ACHN (cell line): ENCODE measurements at places on chromosomes 2 and 18.

DNA sequence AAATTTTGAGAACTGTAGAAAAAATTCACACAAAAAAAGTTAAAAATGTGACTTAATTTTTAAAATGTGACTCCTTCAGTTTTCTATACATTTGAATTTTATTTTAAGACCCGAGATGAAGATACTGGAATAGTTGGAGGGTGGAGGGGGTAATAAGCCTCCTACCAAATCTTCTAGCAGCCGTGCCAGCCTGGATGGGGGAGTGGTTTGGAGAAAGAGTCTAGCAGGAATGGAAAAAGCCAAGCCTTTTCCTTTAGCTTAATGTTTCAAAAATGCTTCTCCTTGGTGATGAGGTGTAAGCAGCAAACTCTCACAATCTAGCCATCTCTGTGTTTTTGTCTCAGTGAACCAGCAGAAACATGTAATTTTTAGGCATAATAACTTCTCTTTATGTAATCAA, 14.7 kb downstream of the CASP8 start:
- no peak for DNase-seq

DNA sequence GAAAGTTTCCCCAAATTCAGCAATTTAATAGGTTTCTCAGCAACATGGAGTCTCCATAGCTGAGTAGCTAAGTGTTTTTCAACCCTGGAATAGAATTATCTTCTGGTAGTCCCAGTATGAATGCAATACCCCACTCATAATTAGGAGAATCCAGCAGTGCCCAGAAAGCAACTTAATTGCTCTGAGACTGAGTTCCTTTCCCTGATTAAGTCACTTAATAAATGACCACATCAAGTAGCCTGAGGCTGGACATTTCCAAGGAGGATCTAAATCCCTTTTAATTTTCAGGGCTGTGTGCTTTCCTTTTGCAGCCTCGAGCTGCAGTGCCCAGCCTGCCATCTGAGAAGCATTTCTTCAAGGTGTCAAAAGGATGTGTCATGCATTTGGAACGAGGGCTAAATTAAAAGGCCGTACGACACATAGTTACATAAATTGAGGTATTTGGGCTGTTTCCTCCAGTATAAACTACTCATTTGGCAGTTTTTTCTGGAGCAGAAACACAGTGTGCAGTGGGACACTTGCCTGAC, 17.7 kb upstream of the SIX2 start:
- no peak for DNase-seq

- DNase-seq = no peak
Measured at GRCh38 chr2:143261986-143262385, 132.8 kb downstream of the ARHGAP15 start.

- DNase-seq = no peak
Measured at GRCh38 chr2:198273660-198274059, 469.3 kb downstream of the PLCL1 start.

- peak; percentile 70 for DNase-seq
Measured at GRCh38 chr2:28895189-28895893, 874 bp downstream of the WDR43 start.

- DNase-seq = no peak
Measured at GRCh38 chr18:45353530-45353929, 261.7 kb upstream of the SLC14A2 start.

- DNase-seq = no peak
Measured at GRCh38 chr2:24276349-24276899, 83.9 kb downstream of the ITSN2 start.

- DNase-seq = no peak
Measured at GRCh38 chr18:74463254-74463653, 6.1 kb upstream of the DIPK1C start.

DNA sequence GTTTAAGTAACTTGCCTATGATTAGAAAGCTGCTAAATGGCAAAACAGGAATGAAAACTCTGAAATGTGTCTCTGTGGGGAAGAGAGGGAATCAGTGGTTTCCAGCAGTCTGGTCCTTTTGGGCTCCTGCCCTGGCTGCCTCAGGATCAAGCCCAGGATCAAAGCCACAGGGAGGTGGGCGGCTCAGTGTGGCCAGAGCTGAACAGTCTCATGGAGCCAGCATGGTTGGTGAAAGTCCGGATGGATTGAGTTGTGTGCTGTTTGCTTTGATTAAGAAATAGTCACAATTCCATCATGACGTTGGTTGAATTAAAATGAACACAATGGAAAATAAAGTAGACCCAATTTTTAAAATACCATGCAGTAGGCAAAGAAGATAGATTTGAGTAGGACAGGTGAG, 344.2 kb downstream of the LPIN1 start:
- no peak for DNase-seq

GRCh38 chr2:217798743-217799562, 203.8 kb downstream of the TNS1 start:
- DNase-seq = no peak

GRCh38 chr18:35770376-35771014, 189.0 kb downstream of the GALNT1 start:
- DNase-seq = no peak

GRCh38 chr2:120951693-120952092, 216.0 kb downstream of the GLI2 start:
- DNase-seq = no peak

DNA sequence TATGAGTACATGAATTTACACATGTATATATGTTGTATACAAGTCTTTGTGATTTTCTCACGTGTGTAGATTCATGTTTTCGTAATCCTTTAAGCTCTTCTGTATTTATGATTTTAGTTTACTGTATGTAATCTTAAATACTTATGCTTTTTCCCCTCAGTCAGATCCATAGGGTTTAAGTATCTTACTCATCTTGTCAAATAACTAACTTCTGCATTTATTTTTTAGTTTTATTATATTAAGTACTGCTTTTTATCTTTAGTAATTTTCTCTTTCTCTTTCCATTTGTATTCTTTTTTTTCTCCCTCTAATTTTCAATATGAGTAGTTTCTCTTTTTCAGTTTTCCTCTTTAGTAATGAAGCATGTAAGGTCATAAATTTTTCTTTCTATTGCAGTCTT, 179.4 kb downstream of the LCLAT1 start:
- no peak for DNase-seq

DNA sequence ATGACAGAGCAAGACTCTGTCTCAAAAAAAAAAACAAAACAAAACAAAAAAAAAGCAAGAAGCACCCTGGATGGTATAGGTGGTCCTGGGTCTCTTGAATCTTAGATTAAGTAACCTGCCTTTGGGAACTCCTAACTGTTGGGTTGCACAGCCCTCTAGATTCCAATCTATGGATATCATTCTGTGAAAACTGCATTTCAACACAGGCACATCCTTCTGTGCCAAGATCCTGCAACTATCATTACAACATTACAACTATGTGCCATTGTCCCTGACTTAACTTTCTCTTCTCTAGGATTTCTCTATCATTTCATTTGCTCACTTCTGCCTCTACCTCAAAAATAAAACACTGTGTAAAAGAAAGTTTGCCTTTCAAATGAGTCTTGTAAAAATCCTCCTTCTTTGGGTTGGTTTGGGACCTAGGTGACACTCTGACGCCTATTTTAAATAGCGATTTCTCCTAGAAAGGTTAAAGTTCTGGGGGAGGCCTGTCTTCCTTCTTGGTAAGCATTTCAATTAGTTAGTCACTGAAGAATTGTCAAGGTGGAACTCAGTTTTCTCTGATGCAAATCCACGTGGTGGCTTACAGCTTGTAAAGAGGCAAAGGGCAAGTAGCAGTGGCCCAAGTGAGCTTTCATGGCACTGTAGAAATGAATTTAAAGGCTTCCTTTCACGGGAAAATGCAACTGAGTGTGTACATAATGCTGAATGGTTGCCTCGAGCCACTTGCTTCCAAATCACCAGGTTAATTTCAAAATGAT, 9.2 kb downstream of the LGALSL start:
- no peak for DNase-seq

DNA sequence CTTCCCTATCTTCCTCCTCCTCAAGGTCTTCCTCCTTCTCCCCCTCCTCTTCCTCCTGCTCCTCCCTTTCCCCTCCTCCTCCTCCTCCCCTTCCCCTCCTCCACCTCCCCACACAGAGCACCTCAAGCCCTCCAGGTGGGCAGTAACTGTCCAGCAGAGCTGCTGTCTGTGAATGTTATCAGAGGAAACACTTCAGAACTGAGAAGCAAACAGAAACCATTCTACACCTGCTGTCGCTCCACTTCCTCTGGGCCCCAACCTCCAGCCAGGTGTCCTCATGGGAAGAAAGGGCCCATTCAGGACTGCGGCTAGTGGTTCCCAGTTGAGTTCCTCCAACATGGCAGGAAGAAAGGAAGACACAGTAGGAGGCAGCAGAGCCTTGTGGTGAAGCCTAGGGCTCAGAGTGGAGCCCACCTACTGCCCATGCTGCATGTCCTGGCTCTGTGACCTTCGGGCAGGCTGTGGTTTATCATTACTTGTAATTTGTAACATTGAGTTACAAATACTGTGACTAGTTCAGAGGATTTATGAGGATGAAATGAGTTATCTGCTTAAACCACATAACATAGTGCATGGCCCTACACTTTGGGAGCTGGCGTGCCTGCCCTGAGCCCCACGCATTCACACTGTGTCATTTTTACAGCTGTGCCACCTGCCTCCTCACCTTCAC, 165.9 kb upstream of the ID2 start:
- DNase-seq = no peak

- no peak for DNase-seq
Measured at GRCh38 chr2:45344502-45344901, 266.6 kb downstream of the SRBD1 start.

DNA sequence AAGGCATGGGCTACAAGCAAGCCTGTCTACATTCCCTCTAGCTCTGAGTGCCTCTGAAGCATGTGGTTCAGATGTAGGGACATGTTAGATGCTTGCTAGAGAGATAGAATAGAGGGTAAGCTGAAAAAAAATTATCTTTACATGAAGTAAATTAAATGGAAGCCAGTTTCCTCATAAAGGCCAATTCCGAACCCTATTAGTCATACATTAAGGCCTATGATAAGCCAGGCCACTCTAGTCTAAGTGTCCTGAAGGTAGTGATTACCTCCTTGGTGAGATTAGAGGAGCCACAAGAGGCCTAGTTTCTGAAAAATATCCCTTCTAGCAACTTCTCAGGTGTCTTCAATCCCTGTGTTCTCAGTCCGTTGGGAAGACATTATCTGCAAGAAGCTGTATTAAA, 72.4 kb upstream of the NPAS2 start:
- DNase-seq = no peak

GRCh38 chr2:218970894-218971293, 11.4 kb downstream of the CDK5R2 start:
- no peak for DNase-seq

GRCh38 chr18:49874238-49874637, 60.9 kb upstream of the ACAA2 start:
- no peak for DNase-seq

GRCh38 chr2:179818546-179818945, 42.9 kb downstream of the ZNF385B start:
- DNase-seq = peak; percentile 39

DNA sequence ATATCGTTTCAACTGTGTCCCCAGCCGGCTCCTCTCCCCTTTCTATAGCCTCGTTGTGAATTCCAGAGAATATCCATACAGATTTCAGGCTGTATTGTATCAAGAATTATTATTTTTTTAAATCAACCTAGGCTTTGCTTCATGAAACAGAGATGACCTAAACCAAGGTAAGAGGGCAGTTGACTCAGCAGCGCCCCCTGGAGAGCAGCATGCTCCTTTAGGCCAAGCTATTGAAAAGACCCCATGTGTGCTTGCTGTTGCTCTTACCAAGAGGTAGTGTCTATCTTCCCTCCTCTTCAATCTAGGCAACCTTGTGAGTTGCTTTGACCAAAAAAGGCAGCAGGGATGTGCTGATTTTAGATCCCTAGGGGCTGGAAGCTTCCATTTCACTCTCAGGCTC, 426.7 kb upstream of the SMIM21 start:
- peak; percentile 12 for DNase-seq

- no peak for DNase-seq
Measured at GRCh38 chr2:83826577-83826976, 632.5 kb downstream of the SUCLG1 start.

DNA sequence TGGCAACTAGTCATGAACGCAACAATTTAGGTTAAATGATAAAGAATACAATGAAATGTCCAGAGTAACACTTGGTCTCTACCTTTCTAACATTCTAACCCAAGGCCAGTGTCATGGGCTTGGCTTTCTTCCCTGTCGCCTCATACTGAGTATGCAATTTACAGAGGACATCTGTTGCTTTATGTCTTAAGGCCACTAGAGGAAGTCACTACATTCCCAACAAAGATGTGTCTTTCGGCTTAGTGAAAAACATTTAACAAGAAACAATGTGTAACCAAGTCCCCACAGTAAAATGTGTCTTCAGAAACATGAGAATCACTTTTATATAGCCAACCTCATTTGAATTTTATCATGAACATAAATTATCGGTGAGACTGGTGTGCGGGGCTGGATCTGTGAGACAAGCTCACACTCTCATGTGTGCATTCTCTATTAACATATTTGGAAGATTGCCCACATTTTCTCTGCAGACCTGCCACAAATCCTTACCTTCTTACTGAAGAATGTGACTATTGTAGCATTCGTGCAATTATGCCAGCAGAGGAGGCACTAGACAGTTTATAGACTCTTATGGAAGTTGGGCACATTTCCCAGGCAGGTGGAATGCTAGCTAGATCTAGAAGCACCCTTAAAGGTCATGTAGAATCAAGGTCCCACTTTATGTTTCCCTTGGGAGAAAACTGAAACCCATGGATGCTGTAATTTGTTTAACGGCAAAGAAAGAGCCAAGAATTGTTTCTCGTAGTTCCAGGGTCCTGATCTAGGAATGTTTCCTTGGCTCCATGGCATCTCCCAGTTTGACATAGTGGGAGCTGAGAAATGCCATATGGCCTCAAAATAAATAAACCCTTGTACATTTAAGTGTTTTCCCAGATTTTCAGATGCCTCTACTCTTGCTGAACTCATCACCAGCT, 101.8 kb downstream of the CD226 start:
- DNase-seq = no peak

GRCh38 chr2:110820128-110820527, 87.8 kb downstream of the ACOXL start:
- DNase-seq = no peak
